ENCODE measurements at places on chromosomes 3 and 15. TPM values are rescaled to one million over a fixed set of nuclear protein-coding genes. Genes with fewer than 3 reads are reported as not detected.

Gene RAP2B
- total RNA-seq = 28.2 TPM

Gene KIF23
- 49.0 TPM for total RNA-seq

Gene CD276
- total RNA-seq = 51.8 TPM

Gene IMPDH2
- total RNA-seq = 197 TPM

Gene CCR2
- total RNA-seq = not detected

Gene SLC22A14
- not detected for total RNA-seq

All from mammary microvascular endothelial cell (primary cell).